Kidney (tissue), 22 donors: ENCODE measurements at places on chromosomes 3 and 15. TPM values are rescaled to one million over a fixed set of nuclear protein-coding genes. Genes with fewer than 3 reads are reported as not detected.

- no peak for DNase-seq
These were observed 211.3 kb upstream of the NSMCE3 start for GRCh38 chr15:29480949-29481348.

GRCh38 chr3:52069855-52070254, 13.5 kb upstream of the DUSP7 start:
- no peak for DNase-seq

DNA sequence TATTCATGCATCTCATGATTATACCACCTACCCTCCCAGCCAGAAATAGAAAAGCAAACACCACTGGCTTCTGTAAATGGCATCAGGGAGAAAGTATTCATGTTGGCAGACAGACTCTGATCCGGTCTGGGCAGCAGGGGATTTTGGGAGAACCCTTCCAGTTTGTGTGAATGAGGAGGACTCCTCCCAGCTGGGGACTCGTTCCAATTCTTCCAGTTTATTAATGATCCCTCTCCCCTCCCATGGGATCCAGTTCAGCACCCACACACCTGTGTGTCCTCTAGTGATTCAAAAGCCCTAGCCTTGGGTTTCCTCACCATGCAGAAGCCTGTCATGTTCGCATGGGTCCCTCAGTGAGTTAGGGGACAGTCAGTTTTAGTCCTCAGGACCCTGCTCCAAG, 110.9 kb downstream of the IQSEC1 start:
- no peak for DNase-seq

- no peak for DNase-seq
These were observed 274.4 kb downstream of the ADAMTSL3 start for GRCh38 chr15:83928392-83928734.

DNA sequence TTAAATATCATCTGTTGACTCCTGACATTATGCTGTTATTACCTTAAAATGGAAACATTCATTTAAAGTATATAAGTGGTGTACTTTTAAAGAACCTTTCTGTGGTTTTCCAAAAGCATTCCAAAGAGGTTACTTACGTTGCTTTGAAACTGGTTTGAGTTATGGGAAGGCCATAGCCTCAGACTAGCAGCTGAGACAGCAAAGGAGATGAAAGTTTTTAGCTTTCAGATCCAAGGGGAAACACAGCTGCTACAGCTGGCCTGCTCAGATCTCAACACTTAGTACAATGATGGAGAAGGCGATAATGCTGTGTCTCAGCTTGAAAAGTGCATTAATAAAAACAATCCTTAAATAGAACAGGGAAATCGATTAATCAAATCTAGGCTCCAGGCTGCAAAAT, 921.1 kb downstream of the ROBO1 start:
- no peak for DNase-seq

DNA sequence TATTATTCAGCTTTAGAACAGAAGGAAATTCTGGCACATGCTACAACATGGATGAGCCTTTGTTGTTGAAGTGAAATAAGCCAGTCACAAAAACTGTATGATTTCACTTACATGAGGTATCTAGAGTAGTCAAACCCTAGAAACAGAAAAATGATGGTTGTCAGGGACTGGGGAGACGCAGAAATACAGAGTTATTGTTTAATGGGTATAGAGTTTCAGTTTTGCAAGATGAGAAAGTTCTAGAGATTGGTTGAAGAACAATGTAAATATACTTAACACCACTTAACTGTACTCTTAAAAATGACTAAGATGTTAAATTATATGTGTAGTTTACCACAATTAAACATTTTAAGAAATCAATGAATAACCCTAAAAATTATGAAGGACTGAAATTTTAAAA, 15.8 kb downstream of the SPTSSB start:
- DNase-seq = no peak

DNA sequence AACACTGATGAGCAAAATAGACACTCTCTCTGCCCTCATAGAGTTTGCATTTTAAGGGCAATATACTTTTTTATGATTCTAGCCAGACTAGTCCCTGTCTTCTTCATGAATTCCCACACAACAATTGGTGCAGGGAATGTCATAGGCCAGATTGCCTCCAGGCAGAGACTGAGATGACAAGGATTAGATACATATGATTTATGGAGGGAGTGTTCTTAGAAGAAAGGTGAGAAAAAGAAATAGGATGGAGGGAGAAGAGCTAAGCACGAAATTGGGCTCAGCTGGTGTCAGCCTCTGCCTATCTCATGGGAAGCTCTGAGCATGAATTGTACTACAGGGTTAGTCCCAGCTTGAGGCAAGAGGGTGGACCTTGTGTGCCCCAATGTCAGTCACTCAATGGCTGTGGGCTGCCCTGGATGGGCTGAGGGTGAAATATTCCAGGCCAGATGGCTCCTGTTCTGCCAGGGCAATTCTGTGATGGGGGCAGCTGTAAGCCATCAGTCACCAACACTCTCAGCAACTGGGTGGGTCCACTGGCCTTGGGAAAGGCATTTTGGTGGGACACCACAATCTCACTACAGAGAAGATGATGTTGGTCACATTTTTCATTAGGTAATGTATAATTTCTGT, 31.1 kb downstream of the EIF1B start:
- DNase-seq = no peak

DNA sequence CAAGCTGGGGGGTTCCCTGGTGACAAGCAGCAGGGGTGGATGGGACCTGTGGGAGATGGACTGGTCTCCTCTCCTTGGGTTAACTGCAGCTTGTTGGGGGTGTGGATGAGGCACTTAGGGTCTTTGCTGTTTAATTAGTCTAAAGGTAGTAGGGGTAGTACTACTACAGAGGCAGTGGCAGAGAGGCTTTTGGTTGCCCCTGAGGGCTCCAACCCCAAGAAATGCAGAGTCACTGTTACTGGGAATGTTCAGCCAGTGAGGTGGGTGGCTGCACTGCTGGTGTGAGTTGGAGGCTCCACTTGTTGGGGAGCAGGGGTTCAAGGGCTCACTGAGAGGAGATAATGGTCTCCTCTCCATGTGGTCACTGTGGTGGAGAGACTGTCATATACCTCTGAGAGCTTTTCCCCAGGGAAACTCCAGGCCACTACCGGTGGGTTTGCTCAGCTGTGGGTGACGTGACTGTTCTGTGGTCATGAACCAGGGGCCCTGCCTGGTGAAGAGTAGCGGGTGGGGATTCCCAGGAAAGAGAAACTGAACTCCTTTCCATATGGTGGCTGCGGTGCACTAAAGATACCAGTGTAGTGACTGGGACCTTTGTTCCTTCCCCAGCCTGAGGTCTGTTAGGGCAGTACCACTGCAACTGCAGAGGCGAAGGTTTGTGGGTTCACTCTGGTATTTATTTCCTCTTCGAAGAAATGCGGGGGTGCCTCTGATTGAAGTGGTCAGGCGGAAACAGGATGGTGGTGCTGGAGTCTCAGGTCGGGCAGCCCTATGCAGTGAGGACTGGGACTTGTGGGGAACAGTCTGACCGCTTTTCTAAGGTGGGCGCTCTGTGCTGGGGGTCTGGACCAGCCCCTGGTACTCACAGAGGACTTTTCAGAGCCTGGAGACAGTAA, 68.9 kb upstream of the TNFSF10 start:
- DNase-seq = no peak

DNA sequence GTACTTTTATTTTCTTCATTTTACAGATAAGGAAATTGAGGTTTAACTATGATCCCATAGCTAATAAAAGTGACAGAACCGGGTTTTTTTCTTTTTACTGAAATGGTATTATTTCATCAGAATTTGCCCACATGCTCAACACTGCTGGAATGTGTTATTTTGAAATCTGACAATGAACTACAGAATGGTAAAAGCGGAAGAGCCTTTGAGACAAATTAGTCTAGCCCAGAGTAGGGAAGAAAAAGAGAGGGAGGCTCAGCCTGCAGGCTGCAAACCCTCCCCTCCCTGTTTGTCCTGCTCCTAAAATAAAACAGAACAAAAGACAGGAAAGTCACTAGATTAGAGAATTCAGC, 100.3 kb upstream of the LIPC start:
- DNase-seq = no peak

GRCh38 chr3:37096288-37096687, 78.1 kb downstream of the LRRFIP2 start:
- DNase-seq = no peak

DNA sequence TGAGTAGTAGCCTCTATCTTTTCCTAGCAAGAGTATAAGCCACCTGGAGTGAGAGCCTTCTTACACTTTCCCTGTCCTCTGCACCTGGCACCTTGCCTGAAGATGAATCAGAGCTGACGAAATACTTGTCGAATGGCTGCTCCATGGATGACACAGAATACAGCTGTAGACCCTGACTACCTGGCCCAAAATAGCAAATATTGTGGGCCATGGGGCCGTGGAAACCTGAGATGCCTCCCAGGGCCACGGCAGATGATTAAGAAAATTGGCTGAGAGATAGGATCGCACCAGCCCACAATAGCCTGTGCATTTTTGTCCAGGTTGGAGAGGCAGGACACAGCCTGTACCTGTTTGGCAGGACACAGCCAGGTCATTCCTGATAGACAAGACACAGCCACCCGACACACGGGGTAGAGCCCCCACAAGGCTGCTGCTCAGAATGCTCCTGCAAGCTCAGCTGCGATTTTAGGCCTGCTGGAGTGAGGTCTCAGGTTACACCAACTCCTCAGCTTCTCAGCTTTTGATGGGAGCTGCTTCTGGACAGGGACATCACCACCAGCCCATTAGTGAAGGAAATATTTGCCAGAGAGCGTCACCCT, 22.9 kb upstream of the TPM1 start:
- no peak for DNase-seq

DNA sequence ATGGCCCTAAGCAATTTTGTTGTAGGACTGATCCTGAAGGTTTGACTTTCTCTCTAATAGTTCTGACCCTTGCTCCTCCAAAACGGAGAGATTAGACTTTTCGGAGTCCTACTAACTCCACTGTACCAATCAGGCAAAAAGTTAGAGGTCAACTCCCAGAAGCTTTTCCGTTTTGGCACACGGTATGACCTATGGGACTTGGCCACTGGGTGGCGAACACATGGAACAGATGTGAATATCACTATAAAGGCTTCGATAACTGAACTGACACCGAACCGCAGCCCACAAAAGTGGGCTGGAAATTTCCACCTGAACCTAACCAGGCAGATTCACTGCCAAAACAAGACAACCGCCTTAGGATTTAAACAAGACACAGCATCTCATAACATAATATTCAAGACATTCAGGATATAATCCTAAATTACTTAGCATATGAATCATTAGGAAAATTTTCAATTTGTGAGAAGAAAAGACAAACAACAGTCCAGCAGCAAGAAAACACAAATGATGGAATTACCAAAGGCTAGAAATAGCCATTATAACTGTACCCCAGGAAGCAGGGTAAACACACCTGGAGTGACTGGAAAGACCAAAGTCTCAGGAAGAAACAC, 12.2 kb upstream of the TM2D3 start:
- no peak for DNase-seq

DNA sequence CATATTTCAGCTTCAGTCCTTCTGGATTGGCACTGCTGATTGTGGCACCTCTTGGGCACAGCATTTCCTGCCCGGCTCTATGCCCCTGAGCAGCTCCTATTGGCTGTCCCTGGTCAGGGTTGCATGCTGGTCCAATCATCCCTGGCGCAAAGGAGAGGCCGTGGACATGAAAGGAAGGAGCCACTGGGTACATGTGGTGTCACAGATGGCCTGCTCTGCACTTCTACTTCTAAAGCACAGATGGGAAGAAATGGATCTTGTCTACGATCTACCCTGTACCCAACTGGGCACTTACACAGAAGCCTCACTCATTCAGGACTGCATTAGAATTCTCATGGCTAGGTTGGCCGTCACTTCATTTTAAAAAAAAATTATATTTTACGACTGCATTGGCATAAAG, 232.5 kb downstream of the SHQ1 start:
- no peak for DNase-seq

DNA sequence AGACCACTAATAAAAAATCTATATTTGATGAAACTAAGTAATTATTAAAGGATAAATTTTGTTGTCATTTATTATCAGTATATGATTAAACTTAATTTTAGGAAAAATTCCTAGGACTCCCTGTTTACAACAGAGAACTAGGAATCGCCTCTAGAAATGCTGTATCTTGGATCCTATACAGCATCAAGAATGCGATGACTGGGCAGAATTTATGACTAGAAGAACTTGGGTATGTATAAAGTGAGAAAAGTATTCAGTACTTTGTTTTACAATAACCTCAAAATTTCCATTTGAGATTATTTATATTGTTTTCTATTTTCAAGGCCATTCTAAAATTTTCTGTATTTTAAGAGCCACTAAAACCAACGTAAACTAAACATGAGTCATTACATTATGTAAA, 82.3 kb upstream of the AGTR1 start:
- DNase-seq = no peak

GRCh38 chr3:151156618-151157216, 46.3 kb downstream of the GPR171 start:
- DNase-seq = no peak

DNA sequence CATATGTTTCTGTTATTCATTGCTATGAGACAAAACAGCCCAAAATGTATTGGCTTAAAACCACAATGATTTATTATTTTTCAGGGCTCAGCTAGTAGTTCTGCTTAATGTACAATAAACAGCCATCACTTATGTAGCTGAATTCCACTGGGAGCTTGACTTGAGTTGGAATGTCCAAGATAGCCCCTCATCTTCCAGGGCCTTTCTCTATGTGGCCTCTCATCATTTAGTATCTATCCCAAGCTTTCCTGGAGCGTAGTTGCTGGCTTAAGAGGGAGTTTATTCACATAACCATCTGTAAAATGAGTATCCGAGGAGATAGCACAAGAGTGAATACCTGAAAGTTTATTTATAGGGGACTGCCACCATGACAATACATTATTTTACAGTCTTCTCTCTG, 176.8 kb downstream of the EPHA6 start:
- no peak for DNase-seq

- DNase-seq = no peak
These were observed 18.1 kb downstream of the CSRNP1 start for GRCh38 chr3:39135170-39135805.

GRCh38 chr3:127413871-127414270, 126.0 kb upstream of the PRR20G start:
- no peak for DNase-seq

DNA sequence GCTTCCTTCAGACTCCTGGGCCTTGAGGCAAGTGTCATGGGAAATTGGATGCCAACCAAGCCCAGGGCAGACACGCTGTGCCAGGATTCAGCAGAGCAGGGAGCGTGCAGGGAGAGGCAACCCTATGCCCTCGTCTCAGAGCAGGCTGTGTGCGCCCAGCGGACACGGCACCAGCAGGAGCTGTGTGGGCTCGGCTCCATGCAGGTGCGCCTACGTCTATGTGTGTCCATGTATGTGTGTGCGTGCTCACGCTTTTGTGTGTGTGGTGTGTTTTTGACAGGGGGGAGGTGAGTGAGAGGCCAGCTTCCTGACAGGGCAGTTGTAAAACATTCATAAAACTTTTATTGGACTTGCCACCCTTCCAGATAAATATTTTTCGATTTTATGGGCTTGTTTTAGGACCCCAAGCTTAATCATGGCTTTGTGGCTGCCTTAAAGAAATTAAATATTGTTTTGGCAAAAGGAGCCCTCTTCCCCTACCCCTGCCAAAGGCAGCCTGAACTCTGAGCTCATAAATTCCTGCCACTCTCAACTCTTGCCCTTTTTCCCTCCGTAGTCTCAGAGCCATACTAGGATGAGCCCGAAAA, 84.4 kb downstream of the DNAJB8 start:
- no peak for DNase-seq

EPB42 gene
- not detected for total RNA-seq

ZMYND10 gene
- 14.2 TPM for total RNA-seq

ADGRG7 gene
- total RNA-seq = not detected

AEN gene
- 17.4 TPM for total RNA-seq

ATOSA gene
- total RNA-seq = 38.2 TPM

GPR27 gene
- 17.9 TPM for total RNA-seq

CLDN11 gene
- 2.4 TPM for total RNA-seq

SPG11 gene
- 100 TPM for total RNA-seq

MYNN gene
- 14.7 TPM for total RNA-seq

IL17RD gene
- 18.9 TPM for total RNA-seq
